ENCODE measurements at places on chromosomes 13 and 19.

- no peak for DNase-seq
Measured at GRCh38 chr19:33558151-33558550, 36.6 kb upstream of the PEPD start.

DNA sequence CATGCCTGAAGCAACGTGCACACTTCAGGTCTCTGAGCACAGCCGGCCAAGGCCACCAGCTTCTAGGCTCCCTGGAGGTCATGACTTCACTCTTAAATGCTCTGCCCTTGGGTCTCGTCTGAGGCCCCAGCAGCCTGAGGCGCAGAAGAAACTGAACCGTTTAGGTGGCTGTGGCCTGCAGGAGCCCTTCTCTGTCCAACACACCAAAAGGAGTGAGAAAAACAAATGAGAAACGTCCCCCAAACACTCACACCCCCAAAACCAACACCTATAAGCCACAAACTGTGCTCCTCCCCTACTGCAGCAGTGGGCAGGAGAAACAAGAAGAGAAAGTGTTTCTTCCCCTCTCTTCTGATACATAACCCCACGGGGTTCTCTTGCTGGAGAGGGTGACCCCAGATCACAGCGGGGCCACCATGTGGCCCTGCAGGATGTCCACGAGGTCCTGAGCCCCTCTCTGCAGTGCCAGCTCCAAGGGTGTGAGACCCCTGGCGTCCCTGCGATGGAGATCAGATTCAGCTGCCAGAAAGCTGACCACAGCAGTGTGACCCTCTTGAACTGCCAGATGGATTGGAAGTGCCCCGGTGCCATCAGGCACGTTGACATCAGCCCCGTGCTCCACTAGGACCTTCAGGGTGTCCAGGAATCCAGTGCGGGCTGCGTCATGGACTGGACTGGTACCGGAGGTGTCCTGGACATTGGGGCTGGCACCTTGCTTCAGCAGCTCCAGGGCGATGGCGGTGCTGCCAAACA, 1.0 kb upstream of the KRI1 start:
- no peak for DNase-seq

DNA sequence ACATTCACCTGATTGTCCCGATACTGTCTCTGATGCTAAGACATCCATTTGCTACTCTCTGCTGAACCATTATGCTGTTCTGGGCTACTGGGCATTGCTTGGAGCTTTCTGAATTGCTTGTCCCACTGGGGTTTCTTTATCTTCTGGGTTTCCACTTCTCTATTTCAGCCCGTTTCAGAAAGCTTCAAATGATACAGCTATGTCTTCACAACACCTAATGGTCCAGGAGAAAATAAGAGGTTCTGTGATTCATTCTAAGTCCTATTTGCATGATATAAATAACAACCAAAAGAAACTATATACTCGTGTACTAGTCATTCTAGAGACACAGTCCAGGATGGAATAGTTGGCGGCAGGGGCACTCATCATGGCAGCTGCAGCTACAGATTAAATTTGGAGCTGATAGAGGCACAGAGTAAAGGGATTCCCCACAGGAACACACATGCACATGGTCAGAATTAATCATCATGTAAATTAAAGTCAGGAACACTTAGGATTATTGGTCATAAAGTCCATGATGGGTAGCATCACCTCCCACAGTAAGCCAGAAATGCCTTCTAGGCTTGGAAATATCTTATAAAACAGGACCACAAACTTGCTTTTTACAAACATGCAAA, 33.3 kb upstream of the SCEL start:
- DNase-seq = no peak

- no peak for DNase-seq
Measured at GRCh38 chr19:48795685-48796070, 15.2 kb downstream of the BCAT2 start.

DNA sequence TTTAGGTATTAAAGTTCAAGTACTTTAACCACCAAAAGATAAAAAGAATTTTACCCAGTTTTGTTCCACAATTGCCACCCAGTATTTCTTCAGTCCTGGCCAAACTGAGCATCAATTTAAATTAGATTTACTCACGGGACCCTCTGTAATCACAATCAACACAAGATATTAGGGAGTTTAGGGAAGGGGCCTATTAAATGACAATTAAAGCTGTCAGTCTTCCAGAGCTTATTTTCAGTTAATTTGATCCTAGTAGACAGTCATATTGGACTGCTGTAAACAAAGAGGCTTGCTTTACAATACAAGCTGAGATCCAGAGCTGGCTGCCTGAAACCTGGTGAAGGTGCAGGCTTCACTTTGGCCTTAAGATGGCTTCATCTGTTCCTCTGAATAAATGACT, 321.2 kb upstream of the NBEA start:
- no peak for DNase-seq

- DNase-seq = no peak
Measured at GRCh38 chr19:34502582-34503411, 21.2 kb downstream of the WTIP start.

- DNase-seq = no peak
Measured at GRCh38 chr19:33499248-33499647, 22.3 kb downstream of the PEPD start.

DNA sequence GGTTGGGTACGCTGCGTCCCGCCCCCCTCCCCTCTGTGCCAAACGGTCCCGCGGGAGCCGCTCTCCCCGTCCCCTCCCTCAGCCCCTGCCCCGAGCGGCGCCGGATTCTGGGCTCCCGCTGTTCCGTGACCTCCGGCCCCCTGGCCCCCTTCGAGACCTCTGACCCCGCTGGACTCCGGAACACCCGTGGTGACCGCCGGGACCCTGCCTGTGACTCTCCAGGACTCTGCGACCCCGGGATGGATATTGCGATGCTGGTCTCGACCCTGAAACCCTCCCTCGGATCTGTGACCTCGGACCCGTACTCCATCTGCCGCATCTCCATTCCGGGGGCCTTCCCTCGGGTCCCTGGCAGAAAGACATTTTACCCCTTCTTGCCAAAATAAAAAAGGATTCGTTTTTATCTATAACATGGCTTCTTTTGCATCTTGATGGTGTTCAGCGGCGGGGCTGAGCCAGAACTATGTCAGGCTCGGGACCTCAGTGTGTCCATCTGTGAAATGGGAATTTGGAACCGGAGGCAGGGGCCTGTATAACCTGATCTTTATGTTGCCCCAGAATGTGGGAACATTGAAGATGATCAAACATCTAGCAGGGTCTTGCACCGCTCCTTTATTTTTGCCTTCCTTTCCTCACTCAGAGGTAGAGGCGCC, 654 bp upstream of the MEGF8 start:
- DNase-seq = no peak

DNA sequence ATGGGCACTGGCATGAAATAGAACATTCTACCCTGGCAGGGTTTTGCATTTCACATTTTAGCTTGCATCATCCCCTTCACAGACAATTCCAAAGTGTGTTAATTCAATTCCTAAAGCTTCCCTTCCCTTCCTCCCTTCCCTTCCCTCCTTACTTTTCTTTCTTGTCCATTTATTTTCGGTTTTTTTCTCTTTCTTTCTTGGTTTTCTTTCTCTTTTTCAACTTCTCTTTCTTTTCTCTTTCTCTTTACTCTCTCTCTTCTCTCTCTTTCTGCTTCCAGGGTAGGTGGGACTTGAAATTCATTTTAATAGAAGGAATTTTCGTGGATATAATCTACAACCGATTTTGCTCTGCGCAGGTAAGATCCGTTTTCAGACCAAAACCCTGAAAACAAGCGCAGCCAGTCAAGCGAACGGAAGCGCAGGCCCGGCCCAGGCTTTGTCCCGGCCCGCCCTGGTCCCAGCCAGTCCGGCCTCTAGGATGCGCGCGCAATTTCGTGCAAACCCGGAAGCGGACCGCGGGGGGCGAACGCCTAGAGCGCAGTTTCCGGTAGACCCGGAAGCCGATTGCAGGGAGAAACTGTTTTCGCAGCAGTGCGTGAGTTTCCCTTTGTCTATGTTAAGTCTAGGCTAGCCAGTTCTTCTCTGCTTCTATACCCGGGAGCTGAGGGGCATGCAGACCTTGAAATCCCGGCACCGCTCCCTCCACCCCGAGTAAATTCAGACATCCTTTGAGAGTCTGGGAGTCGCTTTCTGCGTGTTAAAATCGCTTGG, at the start of gene ZNF528:
ZNF528 (plus strand) TSS at position 540 of the 771 bp plus-strand sequence. CDS start 4,165 bp downstream, outside the sequence.
- DNase-seq = peak; percentile 31

- DNase-seq = no peak
Measured at GRCh38 chr19:45413497-45413896, 7.1 kb downstream of the POLR1G start.

DNA sequence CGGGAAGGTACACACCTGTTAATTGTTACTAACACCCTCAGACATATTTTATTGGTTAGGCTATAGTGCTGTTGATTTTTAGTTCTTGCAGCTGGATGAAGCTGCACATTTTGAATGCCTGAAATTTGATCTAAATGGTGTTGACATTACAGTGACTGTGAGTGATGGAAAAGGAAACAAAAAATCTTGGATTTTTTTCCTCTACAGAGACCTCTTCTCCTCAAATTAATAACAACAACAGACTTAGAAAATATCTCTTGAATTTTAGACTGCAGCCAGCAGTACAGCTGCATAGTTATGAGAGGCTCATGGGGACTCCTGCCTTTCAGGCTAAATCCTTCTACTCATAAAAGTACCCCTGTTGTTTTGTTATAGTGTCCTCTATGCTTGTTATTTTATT, 500.5 kb upstream of the SPRY2 start:
- DNase-seq = no peak

DNA sequence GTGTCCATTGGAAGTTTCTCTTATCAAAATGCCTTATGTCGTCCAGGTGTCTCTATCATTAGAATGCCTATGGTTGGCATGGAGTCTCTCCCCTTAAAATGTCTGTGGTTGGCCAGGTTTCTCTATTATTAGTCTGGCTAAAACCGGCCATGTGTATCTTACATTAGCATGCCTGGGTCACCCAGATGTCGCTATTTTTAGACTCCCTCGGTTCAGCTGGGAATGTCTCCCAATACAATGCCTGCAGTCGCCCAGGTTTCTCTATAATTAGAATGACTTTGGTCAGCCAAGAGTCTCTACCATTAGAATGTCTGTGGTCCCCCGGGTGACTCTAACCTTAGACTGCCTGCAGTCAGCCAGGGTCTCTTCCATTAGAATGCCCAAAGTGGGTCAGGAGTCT, 1536.1 kb downstream of the UQCRFS1 start:
- DNase-seq = no peak

GRCh38 chr13:37966266-37966665, 96.7 kb upstream of the TRPC4 start:
- no peak for DNase-seq

- no peak for DNase-seq
Measured at GRCh38 chr13:27117952-27118351, 53.7 kb downstream of the USP12 start.

DNA sequence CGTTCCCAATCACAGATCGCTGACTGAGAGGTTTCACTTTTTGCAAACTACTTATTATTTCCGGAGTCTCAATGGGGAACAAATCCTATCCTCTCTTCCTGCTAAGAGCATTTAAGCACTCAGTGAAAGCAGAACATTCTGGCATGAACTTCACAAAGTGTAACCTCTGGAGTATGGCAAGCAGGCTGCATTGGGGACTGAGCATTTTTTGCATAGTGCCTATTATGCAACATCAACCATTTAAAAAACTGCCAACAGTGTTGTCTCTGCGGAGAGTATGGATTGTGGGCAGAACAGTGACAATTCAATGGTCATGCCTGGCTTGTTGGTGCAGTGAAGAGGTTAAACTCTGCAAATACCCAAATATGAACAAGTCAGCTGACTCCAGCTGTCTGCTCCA, 484.6 kb downstream of the OLFM4 start:
- DNase-seq = no peak

- DNase-seq = no peak
Measured at GRCh38 chr13:26896986-26897668, 136.5 kb upstream of the GPR12 start.

DNA sequence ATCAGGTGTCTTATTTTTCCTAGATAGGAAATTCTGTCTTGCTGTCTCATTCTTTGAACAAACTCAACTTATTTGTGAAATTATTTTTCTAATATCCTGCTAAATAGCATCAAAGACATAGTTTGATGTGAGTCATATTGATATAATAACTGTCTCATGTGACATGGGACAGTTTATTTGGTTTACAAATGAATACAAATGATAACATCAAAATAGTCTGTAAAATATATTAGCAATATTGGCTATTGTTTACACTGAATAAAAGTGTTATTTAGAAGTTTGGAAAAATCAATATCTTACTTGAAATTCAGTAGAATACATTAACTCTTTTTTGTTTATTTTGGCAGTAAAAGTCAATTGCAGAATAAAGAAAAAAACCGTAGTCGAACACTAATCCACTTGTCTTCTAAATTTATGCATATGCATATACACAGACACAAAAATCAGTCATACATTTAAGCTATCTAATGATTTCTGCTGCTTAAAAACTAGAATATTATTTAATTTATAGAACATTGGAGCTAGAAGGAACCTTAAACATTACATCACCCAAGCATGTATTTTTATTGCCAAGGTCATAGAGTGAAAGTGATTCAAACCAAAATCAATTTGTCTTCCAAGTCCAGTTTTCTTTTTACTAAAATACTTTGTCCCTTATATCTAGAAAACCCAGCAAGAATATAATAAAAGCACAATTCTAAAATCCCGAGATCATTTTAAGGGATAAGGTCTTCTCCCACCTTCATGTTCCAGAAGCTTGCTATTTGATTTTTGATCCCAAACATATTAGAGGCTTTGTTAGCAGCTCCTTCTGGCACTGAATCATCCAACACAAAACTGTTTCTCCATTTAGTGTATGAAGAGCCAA, 776.5 kb upstream of the SLITRK1 start:
- DNase-seq = no peak

GRCh38 chr19:50341091-50341564, 12.0 kb upstream of the KCNC3 start:
- no peak for DNase-seq

- no peak for DNase-seq
Measured at GRCh38 chr13:93309886-93310523, 83.4 kb downstream of the GPC6 start.

GRCh38 chr19:6276447-6276846, 3.3 kb downstream of the MLLT1 start:
- DNase-seq = no peak

GRCh38 chr13:106916329-106916976, 348.5 kb upstream of the ARGLU1 start:
- DNase-seq = no peak

DNA sequence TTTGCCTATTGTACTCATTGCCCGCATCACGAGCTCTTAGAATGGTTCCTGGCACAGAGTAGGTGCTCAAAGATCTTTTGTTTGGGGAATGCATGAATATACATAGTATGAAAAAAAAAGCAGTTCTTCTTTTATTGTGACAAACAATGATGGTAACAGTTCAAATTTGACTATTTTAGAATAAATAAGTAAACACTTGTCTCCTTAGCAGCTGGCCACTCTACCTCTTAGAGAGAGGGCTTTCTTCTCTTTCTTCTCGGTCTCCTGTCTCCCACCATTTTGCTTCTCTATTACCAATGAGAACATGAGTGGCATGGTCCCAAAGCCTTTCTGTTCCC, 639 bp upstream of the SLAIN1 start:
- DNase-seq = no peak
